Keratinocyte (primary cell): ENCODE measurements at places on chromosomes 3 and 15.

- DNase-seq = no peak
Measured at GRCh38 chr15:45169608-45170480, 17.9 kb downstream of the SHF start.

GRCh38 chr3:125192190-125193035, 20.1 kb downstream of the SLC12A8 start:
- DNase-seq = no peak

DNA sequence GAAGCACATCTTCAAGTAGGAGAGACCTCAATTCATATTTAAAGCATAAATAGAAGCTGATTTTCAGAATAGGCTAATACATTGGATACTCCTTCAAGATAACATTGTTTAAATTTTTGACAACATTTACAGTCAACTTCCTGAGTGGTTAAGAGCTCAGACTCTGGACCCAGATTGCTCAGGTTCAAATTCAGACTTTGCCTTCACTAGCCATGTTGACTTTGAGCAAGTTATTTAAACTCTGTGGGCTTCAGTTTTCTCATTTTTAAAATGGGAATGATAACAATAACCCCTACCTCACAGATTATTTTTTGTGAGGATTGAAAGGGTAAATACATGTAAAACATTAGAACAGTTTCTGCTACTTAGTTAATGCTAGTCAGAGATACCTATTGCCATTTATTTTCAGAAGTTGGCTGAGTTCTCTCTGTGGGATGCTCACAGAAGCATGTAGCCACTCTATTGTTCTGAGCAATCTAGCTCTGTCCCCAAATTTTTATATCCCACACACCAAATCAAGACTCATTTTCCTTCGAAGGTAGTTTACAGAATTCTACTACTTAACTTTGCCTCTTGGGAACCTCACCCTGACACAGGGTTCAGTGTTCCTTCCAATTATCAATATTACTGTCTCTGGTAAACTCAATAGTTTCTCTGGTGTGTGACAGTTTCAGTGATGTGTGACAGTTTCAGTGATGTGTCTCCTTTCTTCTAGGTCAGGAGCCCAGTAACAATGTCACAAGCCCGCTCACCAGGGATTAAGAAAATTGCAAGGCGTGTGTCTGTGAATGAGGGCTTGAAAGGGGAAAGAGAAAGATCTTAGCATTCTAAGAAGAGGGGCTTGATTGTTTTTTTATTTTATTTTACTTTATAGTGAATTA, 79.4 kb upstream of the OSTN start:
- DNase-seq = no peak

DNA sequence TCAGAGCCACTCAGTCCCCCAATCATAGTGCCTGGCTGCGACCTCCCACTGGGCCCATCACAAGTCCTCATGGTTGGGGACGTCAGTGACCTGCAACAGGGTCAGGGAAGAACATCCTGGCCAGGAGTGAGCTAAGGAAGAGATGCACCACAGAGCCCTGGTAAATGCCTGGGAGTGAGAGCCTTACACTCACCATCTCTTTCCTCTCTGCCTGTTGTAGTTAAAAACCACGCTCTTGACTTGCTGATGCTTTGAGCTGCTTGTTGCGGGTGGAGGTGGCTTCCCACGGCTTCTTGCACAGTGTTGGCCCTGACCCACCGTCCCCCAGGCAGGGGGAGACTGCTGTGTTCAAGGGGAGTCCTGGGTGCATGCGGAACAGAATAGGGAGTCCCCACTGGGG, 91.1 kb upstream of the RGMA start:
- DNase-seq = no peak

GRCh38 chr15:29880341-29880740, 58.1 kb upstream of the TJP1 start:
- no peak for DNase-seq

GRCh38 chr3:42461762-42462161, 40.7 kb upstream of the VIPR1 start:
- no peak for DNase-seq

GRCh38 chr15:85782064-85782463, 12.7 kb downstream of the KLHL25 start:
- DNase-seq = no peak

- DNase-seq = no peak
Measured at GRCh38 chr3:190130037-190130436, 9.3 kb upstream of the P3H2 start.

- no peak for DNase-seq
Measured at GRCh38 chr15:85443046-85443445, 62.6 kb downstream of the AKAP13 start.

GRCh38 chr3:138082992-138083386, 32.4 kb downstream of the DZIP1L start:
- no peak for DNase-seq

DNA sequence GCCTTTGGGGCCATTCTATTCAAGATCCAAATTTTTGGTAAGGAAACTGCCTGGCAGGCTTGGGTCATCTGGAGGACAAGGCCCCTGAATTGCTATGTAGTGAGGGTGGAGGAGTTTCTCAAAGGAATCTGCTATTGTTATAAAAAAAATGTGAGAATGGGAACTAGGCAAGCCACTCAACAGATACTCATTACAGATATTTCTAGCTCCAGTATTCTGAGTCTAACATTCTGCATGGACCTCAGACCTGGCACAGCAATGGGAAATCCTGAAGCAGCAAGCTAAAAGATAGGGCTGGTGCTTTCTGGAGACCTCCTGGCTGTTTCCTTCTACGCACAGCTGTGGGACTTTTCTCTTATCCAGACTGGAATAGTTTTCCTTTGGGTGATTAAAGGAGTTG, 430.7 kb upstream of the RBMS3 start:
- no peak for DNase-seq

- DNase-seq = no peak
Measured at GRCh38 chr15:98997755-98998154, 9.8 kb downstream of the PGPEP1L start.

DNA sequence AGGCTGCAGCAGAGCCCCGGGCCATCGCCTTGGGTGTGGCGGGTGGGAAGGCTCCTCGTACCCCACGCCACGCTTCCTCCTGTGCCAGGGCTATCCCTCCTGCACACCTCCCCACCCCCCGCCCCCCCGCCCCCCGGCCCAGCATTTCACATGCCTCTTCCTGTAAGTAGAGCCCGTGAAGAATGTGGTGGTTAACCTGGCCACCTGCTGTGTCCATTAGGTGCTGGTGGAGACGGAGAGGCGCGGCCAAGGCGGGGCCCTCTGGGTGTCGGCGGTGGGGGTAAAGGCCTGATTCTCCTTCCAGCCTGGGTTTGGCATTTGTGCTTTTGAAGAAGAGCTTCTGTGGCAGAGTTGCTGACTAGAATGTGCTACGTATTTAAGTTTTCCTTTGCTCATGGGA, 127.8 kb downstream of the CHDH start:
- no peak for DNase-seq

GRCh38 chr15:71804695-71805470, 5.5 kb upstream of the NR2E3 start:
- DNase-seq = no peak

- no peak for DNase-seq
Measured at GRCh38 chr3:14947100-14947885, at the start of gene NR2C2. Gene NR2C2 (plus strand): TSS chr3:14947583. CDS start chr3:15003915, 56,332 bp downstream.

- DNase-seq = no peak
Measured at GRCh38 chr15:92143765-92144164, 249.9 kb upstream of the ST8SIA2 start.

GRCh38 chr3:188298585-188298984, 144.6 kb downstream of the LPP start:
- DNase-seq = no peak

DNA sequence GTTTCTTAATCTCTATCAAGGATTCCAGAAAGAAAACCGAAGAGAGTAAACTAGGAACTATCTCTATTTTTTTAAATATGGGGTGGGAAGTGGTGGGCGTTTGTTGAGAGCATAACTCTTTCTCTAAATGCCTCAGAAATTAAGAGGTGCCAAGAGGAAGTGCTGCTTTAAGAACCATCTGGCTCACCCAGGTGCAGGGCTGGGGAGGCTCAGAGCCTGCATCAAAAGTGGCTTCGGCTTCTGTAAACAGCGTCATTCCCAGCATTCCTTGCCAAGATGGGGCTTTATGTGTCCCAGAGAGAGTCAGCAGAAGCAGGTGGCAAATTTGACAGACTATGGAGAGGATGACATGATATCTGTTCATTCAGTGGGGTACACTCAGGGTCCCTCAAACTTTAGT, 123.3 kb upstream of the BFSP2 start:
- DNase-seq = no peak

- DNase-seq = no peak
Measured at GRCh38 chr3:197802779-197803459, 11.9 kb downstream of the LRCH3 start.

- no peak for DNase-seq
Measured at GRCh38 chr3:183698756-183699155, 1.2 kb downstream of the YEATS2 start.

- DNase-seq = no peak
Measured at GRCh38 chr3:128532012-128532983, 39.3 kb upstream of the GATA2 start.

DNA sequence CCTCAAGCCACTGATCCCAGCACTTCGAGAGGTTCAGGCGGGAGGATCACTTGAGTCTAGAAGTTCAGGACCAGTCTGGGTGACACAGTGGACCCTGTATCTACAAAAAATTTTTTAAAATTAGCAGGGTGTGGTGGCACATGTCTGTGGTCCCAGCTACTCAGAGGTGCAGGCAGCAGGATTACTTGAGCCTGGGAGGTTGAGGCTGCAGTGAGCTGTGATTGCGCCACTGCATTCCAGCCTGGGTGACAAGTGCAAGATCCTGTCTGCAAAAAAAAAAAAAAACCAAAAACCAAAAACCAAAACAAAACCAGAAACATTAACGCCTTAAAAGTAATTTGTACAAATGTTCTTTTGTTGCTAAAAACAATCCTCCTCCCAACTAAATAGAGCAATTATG, 27.9 kb upstream of the SLC12A8 start:
- DNase-seq = no peak
